Activated naive CD4-positive, alpha-beta T cell treated with anti-CD3 and anti-CD28 coated beads, Interleukin-2, amount 50 U/mL, for 72 hours (primary cell): ENCODE measurements at places on chromosomes 2 and 18. TPM values are rescaled to one million over a fixed set of nuclear protein-coding genes. Genes with fewer than 3 reads are reported as not detected.

- no peak for DNase-seq
Measured at GRCh38 chr18:72458271-72458670, 85.9 kb downstream of the CBLN2 start.

GRCh38 chr18:55380589-55380988 lies 207.4 kb downstream of the TCF4 start:
- DNase-seq, result no peak

TMEM178A gene
- 0.86 TPM for total RNA-seq

DNA sequence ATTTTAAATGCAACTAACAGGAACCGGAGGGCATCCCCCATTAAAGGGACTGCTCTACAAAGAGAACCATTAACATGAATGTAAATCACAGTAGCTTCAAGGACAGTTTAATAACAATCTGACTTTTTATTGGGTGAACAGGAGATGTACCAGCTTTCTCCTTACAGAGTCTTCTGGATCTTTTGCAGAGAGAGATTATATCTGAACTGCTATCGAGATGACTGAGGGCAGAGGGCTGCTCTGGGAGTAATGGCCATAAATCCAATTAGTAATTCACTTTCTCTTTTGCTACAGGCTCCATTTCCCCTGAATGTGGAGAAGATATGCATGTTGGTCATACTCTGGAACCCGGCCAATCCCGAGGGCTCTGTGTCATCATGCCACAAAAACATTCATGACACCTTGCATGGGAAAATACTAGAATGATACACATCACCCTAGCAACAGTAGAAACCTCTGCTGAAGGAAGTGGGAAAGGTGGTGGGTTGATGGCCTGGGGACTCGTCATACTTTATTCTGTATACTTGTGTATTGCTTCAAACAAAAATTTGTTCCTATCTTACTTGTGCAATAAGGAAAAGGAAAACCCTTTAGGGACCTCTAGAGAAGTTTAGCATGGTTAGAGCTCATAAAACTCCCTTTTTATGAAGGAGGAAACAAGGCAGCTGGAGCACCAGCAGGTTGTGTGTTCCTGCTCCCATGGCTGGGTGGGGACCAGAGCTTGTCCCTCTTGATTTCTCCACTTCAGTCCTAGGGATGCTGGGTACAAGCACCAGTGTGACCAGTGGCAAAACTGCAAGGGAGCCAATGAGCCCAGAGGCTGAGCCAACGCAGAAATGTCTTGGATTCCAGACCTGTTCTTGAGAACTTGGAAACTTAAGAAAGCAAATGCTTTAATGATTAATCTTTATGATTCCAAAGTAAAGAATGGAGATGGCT lies 26.0 kb downstream of the CTAGE1 start:
- no peak for DNase-seq

GRCh38 chr2:215447673-215448081 lies 11.8 kb upstream of the FN1 start:
- no peak for DNase-seq

GRCh38 chr18:58264840-58265239 lies 220.8 kb downstream of the NEDD4L start:
- no peak for DNase-seq

BCL11A gene
- total RNA-seq, result 0.25 TPM

PCARE gene
- total RNA-seq, result not detected

CHST10 gene
- 1.6 TPM for total RNA-seq

GRCh38 chr2:161158882-161159281 lies 1.3 kb upstream of the TANK start:
- DNase-seq, result no peak

DNA sequence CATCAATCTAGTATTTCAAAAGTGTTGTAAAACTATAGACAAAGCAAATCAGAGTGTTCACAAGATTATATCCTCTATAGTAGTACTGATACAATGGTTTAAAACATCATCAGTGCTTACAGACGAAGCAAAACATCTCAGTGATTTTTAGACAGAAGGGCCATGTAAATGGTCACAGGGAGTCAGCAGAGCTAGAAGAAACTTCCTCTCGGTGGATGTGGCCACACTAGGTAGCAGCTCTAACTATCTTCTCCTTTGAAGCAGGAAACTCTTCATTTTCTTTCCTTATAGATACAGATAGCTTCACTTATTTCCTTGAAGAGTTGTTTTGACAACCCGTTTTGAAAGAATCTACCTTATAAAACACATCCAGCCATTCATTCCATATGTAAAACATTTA lies 80.4 kb upstream of the CD226 start:
- no peak for DNase-seq

DNA sequence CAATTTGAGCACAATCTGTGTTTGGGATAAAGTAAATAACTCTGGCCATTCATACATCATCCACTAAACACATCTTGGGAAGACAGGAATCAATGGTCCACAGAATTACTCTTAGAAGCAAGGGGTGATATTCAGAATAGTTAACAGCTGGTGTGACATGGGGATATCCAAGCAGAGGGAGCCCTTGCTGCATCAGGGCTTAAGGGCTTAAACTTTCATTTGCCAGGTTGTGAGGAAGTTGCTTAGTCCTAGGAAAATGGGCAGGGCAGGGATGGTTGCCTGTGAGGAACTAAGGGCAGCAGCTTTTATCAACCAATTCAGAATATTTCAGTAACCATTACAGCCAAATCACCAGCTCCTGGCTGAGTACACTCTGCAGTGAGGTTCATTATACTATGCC lies 2.0 kb upstream of the ITGA6 start:
- DNase-seq, result no peak

PSMA8 gene
- total RNA-seq, result 0.45 TPM

DNA sequence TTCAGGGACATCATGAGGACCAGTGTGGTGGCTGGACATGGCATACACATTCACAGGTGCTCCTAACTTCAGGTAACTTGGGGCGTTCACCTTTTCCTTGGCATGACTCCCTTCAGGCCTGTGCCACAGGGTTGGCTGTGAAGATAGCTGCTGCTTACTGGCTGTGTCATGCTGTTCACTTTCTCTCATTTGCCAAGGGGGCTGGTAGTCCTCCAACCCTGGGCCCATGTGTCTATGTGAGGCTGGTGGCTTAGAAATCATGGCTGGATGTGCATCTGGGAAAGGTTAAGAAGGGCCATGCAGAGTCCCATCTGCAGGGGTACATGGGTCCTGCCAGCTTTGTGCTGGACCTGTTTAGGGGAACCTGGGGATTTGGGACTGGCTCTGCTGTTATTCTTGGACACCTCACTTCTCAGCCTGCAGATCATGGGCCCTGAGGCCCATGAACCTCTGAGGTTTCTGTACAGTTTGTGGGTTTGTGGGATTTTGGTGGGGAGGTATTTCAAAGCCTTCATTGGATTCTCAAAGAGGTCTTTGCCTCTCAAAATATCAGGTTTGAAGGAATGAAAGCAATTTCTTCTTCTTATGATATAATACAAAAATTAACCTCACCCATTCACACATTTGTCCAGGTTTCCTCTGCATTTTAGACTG lies 62.9 kb downstream of the FHOD3 start:
- DNase-seq, result no peak

B3GNT7 gene
- total RNA-seq, result 0.43 TPM

DNA sequence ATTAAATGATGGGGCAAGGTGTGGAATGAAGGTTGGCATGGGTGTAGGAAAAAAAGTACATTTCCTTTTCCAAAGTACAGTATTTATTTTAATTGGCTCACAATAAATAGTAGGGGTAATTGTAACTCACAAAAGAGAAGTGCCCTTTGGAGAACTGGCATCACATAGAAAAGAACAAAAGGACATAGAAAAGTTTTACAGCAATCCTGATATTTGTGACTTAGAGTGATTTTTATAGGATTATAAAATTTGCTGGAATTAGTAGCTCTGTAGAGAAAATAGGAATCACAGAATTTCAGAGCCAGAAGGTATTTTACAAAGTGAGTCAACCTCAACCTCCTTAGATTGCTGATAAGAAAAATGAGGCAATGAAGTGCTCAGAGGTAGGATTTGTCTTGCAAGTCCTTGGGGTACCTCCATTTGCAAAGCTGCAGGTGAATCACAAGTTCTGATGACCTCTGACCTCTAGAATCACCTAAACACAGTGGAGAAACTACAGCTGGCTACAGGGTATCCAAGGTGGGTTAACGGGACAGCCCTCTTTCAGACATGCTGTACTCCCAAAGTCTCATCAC lies 133.6 kb downstream of the SOCS6 start:
- no peak for DNase-seq

- no peak for DNase-seq
Measured at GRCh38 chr2:144681389-144681788, 161.5 kb upstream of the ZEB2 start.

SPR gene
- 6.6 TPM for total RNA-seq

C2orf66 gene
- total RNA-seq, result not detected

DNA sequence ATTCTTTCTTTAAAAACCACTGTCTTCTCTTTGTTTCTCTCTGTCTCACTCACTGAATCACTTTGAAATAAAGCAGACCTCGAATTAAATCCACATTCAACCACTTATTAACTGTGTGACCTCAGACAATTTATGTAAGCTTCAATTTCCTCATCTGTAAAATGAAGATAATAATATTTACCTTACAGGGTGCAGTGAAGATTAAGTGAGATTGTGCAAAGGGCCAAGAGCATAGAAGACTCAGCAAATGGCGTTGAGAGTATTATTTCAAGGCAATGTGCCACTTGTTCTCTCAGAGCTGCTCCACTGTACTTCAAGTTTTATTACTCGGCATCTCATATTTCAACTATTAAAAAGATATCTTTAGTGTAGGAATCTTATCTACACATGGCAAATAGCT lies 454.2 kb upstream of the HNRNPA3 start:
- DNase-seq, result no peak

DNA sequence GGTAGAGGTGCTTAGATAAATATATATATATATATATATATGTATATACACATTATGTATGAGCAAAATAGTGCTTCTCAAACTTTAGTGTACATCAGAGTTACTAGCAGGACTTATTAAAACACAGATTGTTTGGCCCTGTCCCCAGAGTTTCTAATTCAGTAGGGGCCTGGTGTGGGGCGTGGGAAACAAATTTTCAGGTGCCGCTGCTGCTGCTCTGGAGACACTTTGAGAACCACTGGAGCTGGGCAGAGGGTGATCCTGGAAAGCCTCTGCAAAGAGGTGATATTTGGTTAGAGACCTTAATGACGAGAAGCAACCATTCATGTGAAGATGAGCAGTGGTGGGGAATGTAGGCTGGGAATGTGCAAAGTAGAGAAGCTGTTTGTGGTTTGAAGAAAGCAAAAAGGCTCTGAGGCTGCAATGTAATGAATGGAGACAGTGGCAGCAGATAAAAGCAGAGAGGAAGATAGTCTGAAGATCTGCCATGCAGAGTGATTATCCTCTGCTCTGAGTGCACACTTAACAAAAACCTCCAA lies 142.9 kb downstream of the PLCL1 start:
- no peak for DNase-seq

TPO gene
- not detected for total RNA-seq

DNA sequence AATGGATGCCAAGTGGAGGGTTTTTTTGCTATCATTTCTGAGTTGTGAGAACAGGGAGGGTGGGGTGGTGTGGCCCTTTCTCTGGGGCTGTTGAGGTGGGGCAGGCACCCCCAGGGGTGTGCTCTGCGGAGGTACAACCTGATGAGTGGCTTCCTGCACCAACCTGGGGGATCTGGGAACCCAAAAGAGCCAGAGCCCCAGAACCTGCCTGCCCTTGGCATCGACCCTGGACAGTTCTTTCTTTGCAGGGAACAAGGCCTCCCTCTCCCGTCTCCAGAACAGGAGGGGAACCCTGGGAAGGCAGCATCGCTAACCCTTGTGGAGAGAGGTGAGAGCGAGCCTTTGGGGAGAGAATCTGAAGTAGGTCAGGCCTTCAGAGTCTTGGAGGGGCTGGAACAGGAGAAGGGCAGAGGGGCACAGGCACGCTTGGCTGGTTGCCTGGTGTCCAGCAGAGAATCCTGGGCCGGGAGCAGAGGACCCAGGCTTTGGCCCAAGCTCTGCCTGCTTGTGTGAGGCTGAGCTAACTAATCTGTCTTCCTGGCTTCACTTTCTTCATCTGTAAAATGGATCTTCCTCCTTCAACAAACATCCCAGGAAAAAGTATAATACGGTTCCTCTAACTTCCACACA lies 84.9 kb downstream of the RHOB start:
- no peak for DNase-seq

- no peak for DNase-seq
Measured at GRCh38 chr2:240871071-240871958, 2.7 kb downstream of the AGXT start.

DNA sequence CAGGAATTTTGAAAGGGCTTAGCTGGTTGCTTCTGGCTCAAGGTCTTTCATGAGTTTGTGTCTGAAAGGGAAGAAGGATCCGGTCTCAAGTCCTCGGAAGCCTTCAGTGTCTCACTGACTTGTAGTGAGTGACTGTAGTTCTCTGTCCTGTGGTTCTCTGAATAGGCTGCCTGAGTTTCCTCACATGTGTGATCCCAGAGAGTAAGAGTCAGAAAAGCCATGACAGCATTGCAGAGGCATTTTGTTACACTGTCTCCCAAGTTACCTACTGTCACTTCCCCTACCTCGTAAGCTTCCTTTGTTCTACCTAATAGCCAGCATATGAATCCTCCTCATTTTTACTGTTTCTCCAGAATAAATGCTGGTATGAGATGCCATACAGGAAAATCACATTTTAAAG lies 709.1 kb upstream of the CHAC2 start:
- no peak for DNase-seq

DNA sequence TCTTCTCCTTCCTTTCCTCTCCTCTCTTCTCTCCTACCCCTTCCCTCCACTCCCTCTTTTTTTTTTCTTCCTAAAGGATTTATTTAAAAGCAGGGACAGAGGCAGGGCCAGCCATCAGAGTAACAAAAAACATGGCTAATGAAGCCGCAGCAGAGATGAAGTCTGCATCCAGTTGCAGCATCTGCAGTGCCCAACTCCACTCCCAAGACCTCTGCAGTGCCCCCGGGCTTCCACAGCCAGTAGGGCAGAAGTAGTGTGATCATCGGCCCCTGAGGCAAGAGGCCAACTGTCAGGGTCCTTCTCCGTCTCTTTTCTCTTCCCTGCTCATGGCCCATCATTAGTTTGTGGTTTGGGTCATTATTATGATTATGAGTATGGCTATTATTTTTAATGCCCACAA lies 4.2 kb upstream of the EGR4 start:
- DNase-seq, result no peak

DNA sequence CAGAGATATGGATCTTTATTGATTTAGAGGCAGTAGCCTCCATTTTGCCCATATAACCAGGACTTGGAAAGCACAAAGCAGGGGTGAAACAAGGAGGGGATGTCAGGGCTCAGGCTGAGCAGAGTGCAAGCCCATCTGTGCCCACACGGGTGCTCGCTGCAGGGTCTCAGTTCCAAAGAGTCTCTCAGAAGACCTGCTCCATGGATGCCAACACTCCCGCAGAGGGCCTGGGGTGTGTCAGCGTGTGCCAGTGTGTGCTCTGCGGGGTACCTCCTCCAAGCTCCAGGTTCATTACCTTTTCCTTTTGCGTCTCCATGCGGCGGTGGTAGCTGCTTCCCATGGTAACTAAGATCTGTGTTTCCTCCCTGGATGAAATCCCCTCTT lies 107.5 kb downstream of the EIPR1 start:
- DNase-seq, result no peak
